ENCODE measurements at places on chromosomes 2 and 18.

GRCh38 chr18:69882965-69883668 lies 64.6 kb downstream of the CD226 start:
- DNase-seq: no peak

DNA sequence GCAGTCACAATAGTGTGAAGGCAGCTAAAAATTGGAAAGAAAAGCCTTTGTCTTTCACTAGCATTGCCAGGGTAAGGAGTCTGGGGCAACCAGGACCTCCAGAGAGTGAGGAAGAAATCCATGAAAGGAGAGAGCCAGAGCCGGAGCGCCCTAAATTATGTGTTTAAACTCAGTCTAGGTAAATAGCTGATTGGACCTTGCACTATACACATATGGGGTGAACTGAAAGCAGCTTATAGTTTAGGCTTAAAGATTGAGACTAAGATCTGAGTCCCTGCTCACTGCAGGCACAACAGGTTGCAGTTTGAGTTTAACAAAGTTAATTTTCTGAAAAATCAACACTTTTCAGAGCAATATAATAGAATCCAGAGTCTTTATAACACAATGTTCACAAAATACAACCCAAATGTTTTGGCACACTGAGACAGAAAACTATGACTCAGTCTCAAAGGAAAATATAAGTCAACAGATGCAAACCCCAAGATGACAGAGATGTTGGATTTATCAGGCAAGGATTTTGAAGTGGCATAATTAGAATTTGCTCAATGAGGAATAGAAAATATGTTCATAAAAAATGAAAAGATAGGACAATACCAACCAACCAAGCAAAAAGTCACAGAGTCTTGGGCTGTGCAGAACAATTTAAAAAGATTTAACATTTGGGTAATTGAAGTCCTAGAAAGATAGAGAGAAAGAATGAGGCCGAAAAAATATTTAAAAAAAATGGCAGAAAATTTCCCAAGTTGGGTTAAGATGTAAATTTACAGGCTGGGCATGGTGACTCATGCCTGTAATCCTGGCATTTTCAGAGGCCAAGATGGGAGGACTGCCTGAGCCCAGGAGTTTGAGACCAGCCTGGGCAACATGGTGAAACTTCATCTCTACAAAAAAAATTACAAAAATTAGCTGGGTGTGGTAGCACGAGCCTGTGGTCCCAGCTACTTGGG lies 39.6 kb downstream of the DOK1 start:
- DNase-seq: no peak

DNA sequence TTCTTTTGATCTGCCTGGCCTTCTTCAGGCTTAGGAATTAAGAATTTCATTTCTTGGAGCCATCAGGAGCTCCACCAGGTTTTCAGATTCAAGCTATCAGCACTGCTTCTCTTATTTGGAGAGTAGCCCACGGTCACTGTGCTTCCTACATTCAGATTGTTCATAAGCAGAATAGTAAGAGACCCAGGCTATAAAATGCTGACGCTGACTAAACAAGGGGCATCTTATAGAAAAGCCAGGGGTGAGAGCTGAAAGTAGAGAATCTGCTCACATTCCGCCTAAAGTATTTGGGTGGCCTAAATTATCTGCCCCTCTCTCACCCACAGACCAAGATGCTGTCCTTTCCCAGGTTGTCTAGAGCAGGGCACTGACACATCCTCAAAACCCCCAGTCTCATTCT lies 120.3 kb upstream of the SULT1C3 start:
- DNase-seq: no peak

GRCh38 chr2:216588861-216589710 lies 44.1 kb upstream of the IGFBP2 start:
- DNase-seq: no peak

GRCh38 chr2:56587456-56587855 lies 403.7 kb downstream of the CCDC85A start:
- DNase-seq: no peak

- no peak for DNase-seq
Observed at GRCh38 chr2:22683914-22684313, 701.1 kb upstream of the KLHL29 start.

GRCh38 chr18:65968239-65969004 lies 217.6 kb downstream of the CDH7 start:
- DNase-seq: no peak

DNA sequence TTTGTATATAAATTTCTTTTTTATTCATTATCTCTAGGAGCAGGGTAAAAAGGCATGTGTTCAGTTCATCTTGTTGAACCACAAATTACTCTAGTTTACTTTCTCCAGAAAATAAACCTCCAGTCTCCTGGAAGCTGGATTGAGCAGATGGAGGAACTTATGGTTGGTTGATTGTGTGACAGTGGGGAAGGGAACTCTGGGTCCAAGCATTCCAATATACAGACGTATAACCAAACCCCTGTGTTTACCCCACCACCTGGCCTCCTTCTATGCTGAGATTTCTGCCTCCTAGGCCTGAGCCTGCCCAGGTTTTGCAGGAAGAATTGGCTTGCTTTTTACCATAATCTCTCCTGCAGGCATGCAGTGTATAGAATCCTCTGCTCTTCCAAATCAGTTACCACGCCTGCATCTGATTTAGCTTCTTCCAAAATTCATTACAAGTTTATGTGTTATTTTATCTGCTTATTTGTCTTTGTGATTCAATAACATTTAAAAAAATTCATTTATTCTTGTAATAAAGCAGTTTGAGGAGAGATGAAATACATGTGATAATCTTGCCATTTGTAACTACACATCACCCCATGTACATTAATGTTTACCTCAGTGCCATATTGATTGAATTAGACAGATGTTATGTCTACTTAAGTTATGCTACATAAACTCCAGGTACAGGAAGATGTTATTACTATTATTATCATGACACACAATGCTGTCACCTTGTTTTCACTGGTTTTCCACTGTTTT lies 2.5 kb upstream of the RAB27B start:
- DNase-seq: no peak

GRCh38 chr2:144324446-144325045 lies 195.4 kb downstream of the ZEB2 start:
- DNase-seq: no peak

DNA sequence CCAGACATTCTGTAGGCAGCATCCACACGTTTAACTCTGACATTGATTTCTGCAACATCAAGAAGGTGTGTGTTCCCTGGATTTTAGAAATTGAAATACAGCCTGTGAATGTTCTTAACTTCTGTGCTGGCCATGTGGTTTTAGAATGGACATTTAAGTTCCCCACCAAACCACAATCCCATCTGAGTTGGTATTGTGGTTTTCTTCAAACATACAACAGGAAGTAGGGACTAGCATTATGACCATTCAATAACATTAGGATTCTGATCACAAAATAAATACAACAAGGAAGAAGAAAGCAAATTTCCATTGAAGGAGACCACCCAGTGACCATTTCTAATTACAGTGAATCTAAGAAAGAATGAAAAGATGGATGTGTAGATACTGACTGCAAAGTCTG lies 51.2 kb downstream of the MAP3K20 start:
- no peak for DNase-seq

- no peak for DNase-seq
Observed at GRCh38 chr18:72908181-72908580, 40.4 kb upstream of the NETO1 start.

DNA sequence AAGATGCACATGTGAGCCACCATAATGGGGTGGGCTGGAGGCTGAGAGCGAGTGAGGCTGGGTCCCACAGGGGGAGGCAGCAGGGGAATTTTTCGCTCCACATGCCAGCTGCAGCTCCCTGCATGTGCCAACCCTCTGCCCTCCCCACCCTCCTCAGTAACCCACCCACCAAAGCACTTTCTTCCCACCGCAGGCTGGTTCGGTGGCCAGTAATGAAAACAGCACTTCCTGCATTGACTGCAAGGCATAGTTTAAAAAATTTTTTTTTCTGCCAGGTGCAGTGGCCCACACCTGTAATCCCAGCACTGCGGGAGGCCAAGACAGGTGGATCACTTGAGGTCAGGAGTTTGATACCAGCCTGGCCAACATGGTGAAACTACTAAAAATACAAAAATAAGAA lies 147.5 kb upstream of the TTC39C start:
- DNase-seq: no peak

DNA sequence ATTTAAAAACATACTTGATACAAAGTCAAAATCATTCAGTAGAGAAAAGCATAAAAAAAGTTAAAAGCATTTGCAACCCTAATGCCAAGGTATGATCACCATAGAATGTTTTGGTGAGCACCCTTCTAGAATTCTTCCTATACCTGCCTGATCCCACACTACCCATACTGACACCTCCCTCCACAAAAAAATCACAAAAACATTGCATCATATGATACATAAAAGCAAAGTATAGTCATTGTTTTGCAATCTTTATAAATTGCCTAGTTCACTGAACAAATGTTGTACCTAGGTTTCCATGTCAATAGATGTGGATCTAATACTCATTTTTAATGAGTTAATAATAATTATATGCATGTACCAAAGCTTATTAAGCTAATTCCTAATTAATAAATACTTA lies 54.1 kb downstream of the SLC9A4 start:
- DNase-seq: no peak

GRCh38 chr2:45729753-45730512 lies 78.5 kb downstream of the PRKCE start:
- no peak for DNase-seq

DNA sequence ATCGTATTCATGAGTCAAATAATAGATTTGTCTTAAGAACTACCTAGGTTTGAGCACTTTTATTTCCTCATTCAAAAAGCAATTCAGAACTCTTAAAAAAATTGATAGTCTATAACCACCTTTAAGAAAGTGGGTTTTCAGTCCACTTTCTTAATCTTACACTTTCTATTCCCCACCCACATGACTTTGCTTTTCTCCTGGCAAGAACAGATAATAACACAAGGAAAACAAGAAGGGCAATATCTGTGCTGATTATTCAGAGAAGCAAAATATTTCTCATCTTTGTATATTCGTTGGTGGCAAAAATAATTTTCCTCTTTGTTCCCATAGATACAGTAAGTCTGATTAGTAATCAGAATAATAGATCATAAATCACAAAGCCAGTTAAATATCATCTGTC lies 130.6 kb upstream of the DNAJC10 start:
- no peak for DNase-seq

GRCh38 chr2:65032019-65032975 lies 23.9 kb upstream of the CEP68 start:
- no peak for DNase-seq

GRCh38 chr2:187644981-187645380 lies 90.7 kb upstream of the TFPI start:
- DNase-seq: no peak

DNA sequence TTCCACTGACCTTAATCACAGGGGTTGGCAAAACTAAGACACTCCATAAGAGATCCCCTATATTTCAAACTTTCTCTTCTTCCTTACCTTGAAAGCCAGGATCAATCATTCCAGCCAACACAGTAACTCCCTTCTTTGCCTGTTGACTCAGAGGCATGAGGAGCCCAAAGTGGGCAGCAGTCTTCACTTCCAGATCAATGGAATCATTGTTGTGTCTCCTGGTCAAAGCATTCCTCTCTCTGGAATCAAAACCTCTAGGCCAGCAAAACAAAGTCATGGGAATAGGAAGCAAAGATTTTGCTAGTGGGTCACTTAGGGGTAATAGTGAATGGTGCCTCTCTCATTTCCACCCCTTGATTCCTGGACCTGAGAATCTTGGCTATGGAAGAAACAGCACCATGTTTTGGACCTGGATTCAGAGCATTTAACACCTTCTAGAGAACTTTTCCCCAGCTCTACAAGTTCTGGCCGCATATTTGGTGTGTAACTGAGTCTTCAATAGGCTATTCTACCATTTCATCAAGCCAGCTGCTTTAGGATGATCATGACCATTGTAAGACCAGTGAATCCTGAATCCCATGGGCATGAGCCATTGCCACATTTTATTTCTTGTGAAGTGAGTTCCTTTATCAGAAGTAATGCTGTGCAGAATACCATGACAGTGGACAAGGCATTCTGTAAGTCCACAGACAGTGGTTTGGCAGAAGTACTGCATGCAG lies 65.7 kb upstream of the SERPINE2 start:
- no peak for DNase-seq

DNA sequence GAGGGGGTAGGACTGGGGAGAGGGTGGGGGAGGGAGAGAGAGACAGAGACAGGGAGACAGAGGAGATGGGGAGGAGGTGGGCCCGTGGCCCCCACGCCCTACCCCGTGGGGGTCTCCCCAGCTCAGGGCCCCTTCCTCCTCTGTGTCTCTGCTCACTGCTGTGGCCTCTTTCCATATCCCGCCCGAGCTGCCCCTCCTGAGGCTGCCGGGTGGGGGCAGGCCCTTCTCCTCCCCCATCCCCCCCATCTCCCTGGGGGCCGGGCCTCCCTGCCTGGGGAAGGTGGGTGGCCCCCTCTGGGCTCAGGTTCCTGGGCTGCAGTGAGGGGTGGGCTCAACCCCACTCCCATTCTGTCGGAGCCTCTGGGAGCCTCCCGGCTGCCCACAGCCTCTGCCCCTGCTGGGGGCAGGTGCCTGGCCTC lies 332 bp upstream of the PDCD1 start:
- DNase-seq: no peak

GRCh38 chr2:105578166-105578565 lies 166.5 kb upstream of the NCK2 start:
- DNase-seq: no peak

DNA sequence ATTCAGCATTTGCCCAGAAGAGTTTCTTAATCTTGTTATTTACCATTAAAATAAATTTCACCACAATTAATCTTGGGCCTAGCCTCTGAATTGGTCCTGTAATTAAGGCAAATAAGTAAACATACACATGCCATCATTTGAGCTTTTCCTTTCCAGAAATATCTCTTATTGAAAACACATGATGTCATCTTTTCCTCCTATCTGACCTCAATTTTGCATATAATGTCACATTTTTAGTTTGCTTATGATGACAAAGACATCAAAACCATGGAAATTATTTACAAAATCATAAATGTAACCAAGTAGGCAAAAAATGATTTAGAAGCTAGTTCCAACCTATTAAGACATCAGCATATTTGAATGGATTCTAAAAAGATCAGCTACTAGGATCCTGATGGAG lies 915.5 kb downstream of the ERBB4 start:
- DNase-seq: no peak

DNA sequence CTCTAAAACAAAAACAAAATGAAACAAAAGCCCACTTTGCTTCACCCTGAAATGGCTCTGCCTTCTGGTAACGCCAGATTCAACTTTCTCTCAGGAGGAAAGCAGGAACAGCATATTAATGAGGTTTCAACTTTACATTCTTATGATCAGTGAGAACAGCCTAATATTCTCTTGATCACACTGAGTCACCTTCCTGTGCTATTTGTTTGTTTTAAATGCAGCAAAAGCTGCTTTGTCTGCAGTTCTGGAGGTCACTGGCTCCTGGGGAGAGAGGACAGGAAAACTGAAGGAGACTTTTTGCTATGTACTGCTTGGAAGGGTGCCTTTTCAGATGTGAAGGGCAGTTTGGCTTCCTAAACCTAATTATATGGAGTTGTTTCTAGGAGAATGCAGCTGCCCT lies 48.1 kb downstream of the MAIP1 start:
- DNase-seq: no peak

GRCh38 chr2:63569740-63570139 lies 18.5 kb downstream of the WDPCP start:
- no peak for DNase-seq

- DNase-seq: no peak
Observed at GRCh38 chr18:55657572-55658331, 69.8 kb upstream of the TCF4 start.

GRCh38 chr2:144507441-144508171 lies 12.3 kb downstream of the ZEB2 start:
- DNase-seq: no peak
